ENCODE measurements at places on chromosomes 2 and 18. TPM values are rescaled to one million over a fixed set of nuclear protein-coding genes. Genes with fewer than 3 reads are reported as not detected.

The MROH2A gene
- not detected for total RNA-seq

The SLC19A3 gene
- 4.5 TPM for total RNA-seq

The GPN1 gene
- 18.9 TPM for total RNA-seq

GRCh38 chr2:164696634-164697033, 75.4 kb upstream of the GRB14 start:
- DNase-seq = no peak

DNA sequence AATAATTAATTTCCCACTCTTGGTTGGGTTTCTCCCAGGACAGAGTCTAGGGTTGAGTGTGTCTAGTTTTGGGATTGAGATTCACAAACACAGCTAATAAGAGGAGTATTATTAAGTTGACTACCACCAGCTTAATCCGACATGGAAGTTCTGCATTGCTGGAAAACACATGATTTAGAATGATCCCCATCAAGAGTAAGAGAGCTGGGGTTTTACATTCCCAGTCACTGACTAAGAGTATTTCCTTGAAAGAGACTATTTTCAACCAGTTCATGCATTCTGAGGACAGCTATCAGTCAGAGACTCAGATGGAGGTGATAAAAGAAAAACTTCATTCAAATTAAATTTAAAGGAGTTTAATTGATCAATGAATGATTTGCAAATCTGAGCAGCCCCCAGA, 334.6 kb upstream of the LRATD1 start:
- no peak for DNase-seq

- DNase-seq = no peak
Observed at GRCh38 chr18:24446953-24447538, 13.4 kb upstream of the HRH4 start.

DNA sequence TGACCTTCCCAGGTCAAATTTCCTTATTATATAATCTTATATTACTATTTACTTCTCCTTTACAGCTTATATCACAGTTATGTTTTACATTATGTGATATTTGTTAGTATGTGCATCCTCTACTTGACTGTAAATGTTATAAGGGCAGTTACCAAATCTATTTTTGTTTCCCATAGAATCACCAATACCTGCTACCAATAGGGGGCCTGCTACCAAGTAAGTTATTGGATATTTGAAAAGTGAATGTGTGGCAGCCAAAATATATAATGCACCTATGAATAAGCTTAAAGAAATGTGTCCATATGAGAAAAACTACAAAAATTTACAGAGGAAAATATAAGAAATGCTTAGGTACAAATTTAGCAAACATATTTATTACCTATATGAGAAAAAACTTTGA, 23.9 kb upstream of the CTAGE1 start:
- DNase-seq = no peak

DNA sequence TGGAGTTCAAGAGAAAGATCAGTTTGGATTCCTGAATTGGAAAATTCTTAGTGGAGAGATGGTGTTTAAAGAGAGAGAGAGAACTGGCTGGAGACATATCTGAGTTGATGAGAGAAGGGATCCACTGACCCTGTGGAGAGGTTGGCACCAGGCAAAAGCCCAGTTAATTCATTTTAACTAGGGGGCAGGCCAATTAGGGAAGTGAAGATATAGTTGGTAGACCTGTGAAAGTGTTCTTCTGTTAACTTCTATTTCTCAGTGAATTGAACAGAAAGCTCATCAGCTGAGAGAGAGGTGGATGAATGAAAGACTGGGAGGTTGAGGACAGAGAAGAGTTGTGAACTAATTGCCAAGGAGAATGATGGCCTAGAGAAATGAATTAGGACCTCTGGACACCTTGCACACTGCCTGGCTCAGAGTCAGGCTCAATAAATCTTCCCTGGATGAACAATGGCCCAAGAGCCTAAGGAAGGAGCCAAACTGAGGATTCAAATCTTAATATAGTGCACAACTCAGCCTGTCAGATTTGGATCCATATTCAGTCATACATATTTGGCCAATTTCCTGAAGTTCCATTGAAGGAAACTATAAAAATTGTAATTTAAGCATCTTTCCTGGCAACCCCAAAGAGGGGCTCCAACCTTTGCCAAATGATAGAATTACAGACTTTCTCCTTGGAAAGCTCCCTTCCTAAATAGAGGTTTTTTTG, 82.2 kb upstream of the RMDN2 start:
- DNase-seq = no peak

GRCh38 chr2:231795525-231796327, 9.5 kb downstream of the COPS7B start:
- DNase-seq = no peak

DNA sequence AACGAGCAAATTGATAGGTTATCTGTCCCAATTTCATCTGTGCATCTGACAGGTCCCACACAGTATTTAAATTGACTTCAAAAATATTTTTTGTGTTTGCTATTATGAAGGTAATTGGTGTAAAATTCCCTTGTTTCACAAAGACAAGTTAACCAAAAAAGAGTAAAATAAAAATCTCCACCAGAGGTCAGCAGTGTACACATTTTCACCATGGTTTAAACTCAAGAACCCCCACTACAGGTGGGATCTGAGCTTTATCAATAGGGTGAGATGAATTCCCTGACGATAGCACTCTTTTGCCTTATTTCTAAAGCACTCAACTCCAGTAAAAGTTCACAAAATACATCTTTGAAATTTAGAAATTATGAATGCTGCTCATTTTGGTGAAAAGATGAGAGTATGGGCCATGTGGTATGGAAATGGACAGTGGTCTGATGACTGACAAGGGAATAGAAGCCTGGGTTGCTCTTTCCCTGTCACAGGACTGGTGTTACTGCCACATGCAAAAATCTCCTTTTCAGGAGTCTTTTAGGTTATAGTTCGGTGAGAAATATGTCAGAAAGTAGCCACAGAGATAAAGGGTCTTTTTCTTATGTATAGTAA, 68.0 kb downstream of the SERPINB8 start:
- no peak for DNase-seq

DNA sequence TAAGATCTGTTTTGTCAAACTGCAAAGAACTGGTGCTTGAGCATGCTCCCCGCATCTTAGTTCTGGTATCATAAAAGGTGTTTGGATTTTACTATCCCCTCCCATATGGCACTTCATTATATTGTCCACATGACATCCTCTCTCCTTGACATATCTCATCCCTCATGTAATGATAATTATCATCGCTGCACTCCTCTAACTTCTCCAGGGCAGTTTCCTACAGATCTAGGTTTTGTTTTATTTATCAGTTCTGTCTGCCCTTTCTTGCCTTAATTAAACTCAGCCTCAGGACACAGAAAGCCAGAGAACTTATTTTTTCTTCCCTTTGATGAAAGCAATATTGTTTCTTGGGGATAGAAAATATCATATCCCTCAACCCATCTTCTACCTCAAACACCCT, 129.6 kb upstream of the DDX18 start:
- DNase-seq = no peak
